ENCODE measurements at places on chromosomes 7 and 10.

- DNase-seq: no peak
Observed at GRCh38 chr7:156419782-156420181, 220.8 kb upstream of the RNF32 start.

GRCh38 chr7:35991511-35992232 is 161.4 kb upstream of the EEPD1 start:
- DNase-seq: peak; percentile 27

- no peak for DNase-seq
Observed at GRCh38 chr7:107638594-107638993, 22.0 kb upstream of the SLC26A4 start.

GRCh38 chr10:122543676-122544445 is 16.7 kb upstream of the DMBT1 start:
- DNase-seq: no peak

DNA sequence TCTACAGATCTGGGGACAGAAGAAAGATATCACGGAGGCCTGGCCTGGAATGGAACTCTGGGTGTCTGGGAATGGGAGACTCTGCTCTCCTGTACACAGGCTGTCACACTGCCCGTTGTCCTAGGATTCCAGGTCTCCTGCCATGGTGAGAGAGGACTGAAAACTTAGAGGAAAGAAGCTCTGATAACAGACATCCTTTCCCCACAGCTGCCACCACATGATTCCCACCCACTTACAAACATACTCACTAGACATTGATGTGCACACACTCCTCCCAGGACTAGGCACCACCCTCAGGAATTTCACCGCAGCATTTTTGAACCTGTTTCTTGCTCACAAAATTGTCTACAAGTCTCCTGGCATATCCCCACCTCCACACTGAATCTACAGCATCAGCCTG is 5.7 kb downstream of the ZNF92 start:
- no peak for DNase-seq

DNA sequence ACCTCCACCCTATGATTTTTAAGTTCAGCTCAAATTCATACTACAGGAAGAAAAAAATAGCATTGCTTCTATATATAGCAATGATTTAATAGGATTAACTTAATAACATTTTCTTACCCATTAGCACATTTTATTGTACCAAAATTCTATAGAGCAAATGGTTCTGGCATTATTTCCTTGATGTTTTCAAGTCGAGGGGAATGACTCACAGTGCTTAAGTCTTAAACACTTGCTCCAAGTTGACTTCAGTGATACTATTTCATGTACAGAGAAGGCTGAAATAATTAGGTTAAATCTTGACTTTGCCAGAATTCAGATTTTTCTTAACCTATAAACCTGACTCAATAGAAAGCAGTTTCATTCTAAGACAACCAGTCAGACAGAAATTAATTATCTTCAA is 1133.8 kb downstream of the SORCS3 start:
- DNase-seq: no peak

GRCh38 chr10:114623661-114624294 is 34.3 kb downstream of the ABLIM1 start:
- peak; percentile 70 for DNase-seq

Data from lung microvascular endothelial cell (primary cell).